ENCODE measurements at places on chromosomes 7 and 10.

GRCh38 chr10:97499561-97500296 lies 1.0 kb downstream of the UBTD1 start:
- peak; percentile 65 for DNase-seq

DNA sequence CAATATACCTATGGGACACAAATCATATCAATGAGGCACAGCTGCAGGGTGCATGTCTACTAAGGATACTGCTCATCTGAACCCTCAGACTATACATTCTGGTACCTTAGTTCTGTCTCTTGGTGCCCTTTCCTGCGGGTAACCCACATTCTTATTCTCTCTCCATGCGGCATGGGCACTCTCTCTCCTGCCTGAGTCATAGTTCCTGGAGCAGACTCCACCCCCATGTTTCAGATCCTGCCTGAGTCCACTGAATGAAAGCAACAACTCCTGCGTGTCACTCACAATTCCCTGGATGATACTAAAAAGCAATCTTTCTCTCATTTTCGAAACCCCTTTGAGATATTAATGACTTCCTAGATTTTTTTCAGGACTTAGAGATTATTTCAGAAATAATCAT lies 653.1 kb upstream of the C7orf33 start:
- no peak for DNase-seq

- peak; percentile 84 for DNase-seq
Measured at GRCh38 chr10:119209035-119209735, 1.8 kb downstream of the GRK5 start.

DNA sequence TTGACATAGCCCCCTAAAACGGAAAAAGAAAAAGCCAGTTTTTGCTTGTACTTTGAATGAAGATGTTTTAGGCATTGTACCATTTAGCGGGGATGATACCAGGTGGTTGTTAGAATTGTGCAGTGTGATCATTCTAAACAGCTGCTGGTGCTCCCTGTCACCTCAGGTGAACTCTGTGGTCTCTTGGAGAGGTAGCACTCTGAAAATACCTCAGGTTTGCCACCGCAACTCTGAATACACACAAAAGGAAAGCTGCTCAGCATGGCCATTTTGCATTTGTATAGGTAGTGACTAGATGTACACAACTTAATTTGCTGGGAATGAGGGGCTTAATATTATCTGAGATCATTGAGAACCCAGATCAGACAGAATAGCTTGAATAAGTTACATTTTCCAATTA lies 52.6 kb downstream of the PLEKHA8 start:
- no peak for DNase-seq

DNA sequence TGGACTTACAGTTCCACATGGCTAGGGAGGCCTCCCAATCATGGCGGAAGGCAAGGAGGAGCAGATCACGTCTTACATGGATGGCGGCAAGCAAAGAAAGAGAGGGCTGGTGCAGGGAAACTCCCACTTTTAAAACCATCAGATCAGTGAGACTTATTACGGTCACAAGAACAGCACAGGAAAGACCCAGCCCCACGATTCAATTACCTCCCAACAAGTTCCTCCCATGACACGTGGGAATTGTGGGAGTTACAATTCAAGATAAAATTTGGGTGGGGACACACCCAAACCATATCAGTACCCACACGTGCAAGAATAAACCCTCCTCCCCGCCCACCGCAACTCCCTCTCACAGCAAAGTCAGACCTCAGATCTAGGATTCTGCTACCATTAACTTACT lies 4.5 kb upstream of the AIFM2 start:
- DNase-seq, result no peak

DNA sequence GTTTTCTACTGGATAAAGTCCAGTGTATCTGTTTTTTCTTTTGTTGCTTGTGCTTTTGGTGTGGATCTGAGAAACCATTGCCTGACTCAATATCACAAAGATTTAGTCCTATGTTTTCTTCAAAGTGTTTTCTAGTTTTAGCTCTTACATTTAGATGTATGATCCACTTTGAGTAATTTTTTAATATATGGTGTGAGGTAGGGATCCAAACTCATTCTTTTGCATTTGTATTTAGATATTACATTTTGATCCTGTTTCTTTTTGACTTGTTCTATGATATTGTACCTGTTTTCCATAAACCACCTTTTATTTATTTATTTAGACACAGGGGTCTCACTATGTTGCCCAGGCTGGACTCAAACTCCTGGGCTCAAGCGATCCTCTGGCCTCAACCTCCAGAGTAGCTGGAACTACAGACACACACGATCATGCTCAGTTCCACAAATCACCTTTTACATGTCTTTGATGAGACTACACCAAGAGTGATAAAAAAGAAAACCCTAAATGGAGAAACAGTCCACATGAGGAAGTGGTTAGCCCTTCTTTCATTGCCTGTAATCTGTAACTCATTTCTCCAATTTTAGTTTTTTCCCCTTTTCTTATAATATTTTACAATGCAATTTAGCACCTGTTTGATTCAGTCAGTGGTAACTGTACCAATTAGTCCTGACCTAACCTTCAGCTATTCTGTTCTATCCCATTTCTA lies 86.0 kb downstream of the SLC37A3 start:
- no peak for DNase-seq

DNA sequence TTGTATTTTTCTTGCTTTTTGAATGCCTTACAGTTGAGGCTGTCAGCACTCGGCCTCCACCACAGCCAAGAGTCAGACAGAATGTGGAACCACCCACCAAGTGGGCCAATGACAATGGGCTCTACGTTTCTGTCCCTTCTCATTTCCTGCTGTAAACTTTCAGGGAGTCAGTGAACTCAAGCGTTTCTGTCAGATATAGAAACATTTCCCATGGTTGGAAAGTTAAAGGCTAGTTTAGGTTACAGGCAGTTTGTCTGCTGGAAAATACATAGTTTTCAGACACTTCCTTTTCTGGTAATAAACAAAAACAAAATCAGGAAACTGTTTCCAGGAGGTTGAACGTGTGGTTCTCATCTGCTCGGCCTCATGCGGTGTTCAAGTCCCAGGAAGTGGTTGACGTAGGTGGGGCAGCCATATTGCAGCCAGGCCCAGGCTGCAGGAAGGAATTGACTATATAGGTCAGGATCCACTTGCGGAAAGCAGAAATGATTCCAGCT lies 245.1 kb downstream of the CAMK1D start:
- DNase-seq, result no peak

DNA sequence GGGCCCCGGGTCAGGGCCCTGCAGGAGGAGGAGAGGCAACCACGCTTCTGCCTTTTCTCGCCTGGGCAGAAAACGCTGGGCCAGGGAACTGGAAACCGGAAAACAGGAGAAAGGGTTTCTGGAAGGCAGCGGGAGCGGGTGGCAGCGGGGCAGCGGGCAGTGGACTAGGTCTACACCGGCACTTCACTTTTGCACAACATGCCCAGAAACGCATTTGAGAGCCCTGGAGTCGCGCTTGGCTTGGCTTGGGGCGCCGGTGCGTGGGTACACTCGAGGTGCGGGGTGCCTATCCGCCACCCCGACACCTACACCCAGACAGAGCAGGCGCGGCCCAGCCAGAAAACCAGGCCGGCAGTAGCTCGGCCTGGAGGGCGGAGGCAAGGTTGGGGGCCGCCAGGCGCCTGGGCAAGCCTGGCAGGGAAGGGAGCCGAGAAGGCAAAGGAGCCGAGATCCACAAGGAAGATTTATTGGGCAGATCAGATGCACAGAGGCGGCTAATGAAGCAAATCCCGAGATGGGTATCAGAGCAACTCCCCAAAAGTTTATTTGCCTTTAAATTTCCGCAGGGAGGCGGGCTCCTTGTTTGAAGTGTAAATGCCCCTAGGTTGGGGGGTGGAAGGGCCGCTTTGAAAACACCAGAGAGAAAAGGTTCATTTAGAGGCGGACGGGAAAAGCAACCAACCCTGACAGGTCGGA lies 3.2 kb upstream of the PAX2 start:
- no peak for DNase-seq

GRCh38 chr10:66586073-66586472 lies 339.8 kb upstream of the LRRTM3 start:
- no peak for DNase-seq

DNA sequence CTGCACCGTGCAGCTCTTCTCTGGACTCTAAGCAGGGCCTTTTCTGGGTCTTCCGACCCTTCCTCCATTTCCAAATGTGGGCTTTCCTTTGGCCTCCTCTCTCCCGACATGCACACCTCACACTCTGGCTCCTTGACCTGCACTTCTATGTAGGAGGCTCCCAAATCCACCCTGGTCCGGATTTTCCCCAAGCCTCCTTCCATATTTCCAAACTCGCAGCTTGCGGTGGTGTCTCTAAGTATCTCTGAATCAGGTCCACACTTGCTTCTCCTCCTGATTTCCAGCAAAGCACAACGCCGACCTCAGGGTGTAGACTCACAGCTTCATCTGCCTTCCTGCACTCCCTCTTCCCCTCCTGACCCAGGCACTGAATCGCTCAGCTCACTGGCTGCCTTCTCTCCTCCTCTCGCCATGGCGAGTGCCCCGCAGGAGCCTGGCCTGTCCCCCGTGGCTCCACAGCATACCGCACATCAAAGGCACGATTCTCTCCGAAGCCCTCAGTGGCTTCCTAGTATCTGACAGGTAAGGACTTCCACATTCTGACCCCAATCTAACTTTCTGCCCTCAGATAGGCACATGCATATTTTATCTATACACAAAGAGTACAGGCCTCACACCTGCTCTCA lies 27.8 kb downstream of the DIP2C start:
- no peak for DNase-seq

- no peak for DNase-seq
Measured at GRCh38 chr10:95279042-95279820, 11.6 kb downstream of the PDLIM1 start.

DNA sequence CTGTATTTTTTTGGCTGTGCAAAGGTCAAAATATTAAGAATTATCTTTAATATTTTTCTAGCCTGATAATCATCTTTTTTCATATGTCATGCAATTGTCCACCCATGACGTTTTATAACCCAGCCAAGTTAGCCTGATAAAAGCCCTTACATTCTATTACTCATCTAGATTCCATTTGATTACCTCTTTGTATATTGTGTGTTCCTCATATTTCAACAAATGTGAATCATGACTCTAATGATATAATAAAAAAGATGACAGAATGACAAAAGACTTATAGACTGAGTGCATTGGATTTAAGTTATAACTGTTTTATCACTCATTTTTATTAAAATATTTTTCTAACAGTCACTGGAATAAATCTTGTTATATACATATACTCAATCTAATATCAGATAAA lies 1560.0 kb upstream of the LRRTM3 start:
- DNase-seq, result no peak

GRCh38 chr7:24463474-24463873 lies 109.8 kb upstream of the PALS2 start:
- DNase-seq, result no peak

GRCh38 chr7:33604056-33604455 lies 301.3 kb upstream of the BMPER start:
- DNase-seq, result no peak

DNA sequence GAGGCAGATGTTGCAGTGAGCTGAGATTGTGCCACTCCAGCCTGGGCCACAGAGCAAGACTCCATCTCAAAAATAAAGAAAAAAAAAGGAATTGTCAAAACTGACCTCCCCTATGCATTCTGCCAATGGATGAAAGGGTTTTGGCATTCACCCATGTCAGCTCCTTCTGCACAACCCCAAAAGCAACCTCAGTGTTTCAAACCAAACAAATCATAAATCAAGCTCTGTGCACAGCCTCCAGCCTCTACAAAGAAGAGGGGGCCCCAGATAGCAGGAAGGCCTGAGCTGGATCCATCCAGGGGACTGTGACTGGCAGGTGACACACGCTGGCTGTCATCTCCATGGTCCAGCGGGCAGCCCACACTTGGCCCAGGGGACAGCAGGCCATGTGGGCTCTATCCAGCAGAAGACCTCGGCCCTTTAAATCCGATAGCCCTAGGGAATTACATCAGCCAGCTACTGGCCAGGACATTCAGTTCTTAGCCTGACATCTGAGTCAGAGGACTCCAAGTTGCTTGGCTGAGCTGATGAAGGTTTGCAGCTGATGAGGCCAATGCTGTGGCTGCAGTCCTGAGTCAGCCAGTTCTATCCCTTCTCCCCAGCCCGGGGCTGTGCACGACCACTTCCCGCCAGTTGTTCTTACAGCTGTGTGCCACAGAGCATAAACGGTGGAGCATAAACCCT lies 52.0 kb upstream of the FIGNL1 start:
- DNase-seq, result peak; percentile 71

GRCh38 chr7:130929896-130930659 lies 196.1 kb upstream of the KLF14 start:
- no peak for DNase-seq

DNA sequence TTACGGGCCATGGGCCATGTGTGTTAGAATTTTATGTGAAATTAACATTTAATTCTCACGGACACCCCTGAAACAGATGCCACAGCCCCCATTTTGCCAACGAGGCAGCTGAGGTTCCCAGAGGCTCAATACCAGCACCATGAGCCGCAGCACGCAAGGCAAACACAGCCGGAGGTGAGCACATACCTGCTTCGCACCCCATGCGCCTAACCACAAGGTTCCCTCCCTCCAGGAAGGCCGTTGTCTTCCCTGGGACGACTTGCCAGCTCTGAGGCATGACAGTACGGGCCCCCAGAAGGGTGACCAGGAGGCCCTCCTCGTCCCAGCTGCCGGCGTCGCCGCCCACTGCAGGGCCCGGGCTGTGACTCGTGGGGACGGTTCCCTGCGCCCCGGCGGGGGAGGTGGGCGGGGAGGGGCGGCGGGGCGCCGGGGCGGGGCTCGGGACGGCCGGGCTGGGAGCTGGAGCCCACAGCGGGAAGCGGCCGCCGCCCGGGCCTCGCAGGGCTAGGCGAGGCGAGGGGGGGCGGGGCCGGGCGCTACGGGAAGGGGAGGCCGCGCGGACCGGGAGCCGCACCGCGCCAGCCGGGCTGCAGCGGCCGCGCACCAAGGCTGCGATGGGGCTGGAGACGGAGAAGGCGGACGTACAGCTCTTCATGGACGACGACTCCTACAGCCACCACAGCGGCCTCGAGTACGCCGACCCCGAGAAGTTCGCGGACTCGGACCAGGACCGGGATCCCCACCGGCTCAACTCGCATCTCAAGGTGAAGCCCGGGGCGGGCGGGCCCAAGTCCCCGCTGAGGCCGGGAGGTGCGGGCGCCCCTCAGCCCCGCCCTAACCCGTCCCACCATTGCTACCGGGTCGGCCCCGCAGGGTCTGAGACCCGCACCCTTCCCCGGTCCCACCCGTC lies at the start of gene CAV2:
Gene CAV2, plus strand, starts transcription at position 571 of the 910 bp plus-strand sequence. Its CDS starts 44 bp downstream, at position 615.
- DNase-seq, result peak; percentile 82

- DNase-seq, result no peak
Measured at GRCh38 chr10:79098596-79099015, 29.8 kb downstream of the ZMIZ1 start.

DNA sequence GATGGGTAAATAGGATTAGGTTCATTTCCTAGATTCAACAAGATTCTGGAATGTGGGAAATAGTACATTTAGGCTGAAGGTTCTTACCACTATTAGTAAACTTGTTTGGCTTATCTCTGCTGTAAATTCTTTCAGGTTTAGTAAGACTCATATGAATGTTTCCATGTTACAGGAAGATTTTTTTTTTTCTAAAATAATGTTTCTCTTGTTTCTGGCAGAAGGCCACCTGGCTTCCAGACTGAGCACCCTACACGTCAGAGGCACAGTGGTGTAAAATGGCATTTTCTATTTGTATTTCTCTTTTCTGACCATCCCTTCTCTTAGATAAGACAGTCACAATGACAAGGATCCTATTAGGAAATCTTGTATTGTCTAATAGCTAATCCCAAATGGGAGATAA lies 22.7 kb upstream of the AASS start:
- no peak for DNase-seq

GRCh38 chr7:94666879-94667587 lies 11.1 kb upstream of the SGCE start:
- DNase-seq, result no peak
